ENCODE measurements at places on chromosomes 6 and 20. TPM values are rescaled to one million over a fixed set of nuclear protein-coding genes. Genes with fewer than 3 reads are reported as not detected.

GRCh38 chr20:3046677-3047462 is 1.0 kb downstream of the MRPS26 start:
- peak overlapping the region; percentile 70 for H3K27ac ChIP-seq
- no peaks in the 10 kb centered on the region for H3K27me3 ChIP-seq
- no peak for DNase-seq
- H3K4me3 ChIP-seq, result peak overlapping the region; percentile 91

- H3K27ac ChIP-seq, result no peak overlapping the region
- H3K4me3 ChIP-seq, result no peak overlapping the region
- no peaks in the 10 kb centered on the region for H3K27me3 ChIP-seq
- H3K36me3 ChIP-seq, result peaks cover 5% of the 10 kb centered on the region
- DNase-seq, result no peak
Observed at GRCh38 chr20:48703511-48704219, 124.1 kb downstream of the PREX1 start.

SYNDIG1 gene
- total RNA-seq, result not detected

- no peaks in the 10 kb centered on the region for H3K36me3 ChIP-seq
- H3K27me3 ChIP-seq, result no peaks in the 10 kb centered on the region
- no peaks in the 10 kb centered on the region for H3K4me1 ChIP-seq
- H3K4me3 ChIP-seq, result no peak overlapping the region
Observed at GRCh38 chr20:41992481-41992880, 374.3 kb upstream of the CHD6 start.

- H3K27me3 ChIP-seq, result no peaks in the 10 kb centered on the region
- no peak overlapping the region for H3K27ac ChIP-seq
- no peak overlapping the region for H3K4me3 ChIP-seq
- no peaks in the 10 kb centered on the region for H3K36me3 ChIP-seq
- no peak for DNase-seq
- no peaks in the 10 kb centered on the region for H3K4me1 ChIP-seq
Observed at GRCh38 chr20:38177201-38177600, 12.1 kb upstream of the TGM2 start.
